ENCODE measurements at places on chromosomes 7 and 10.

- DNase-seq = no peak
Measured at GRCh38 chr7:7699970-7700369, 18.4 kb downstream of the RPA3 start.

DNA sequence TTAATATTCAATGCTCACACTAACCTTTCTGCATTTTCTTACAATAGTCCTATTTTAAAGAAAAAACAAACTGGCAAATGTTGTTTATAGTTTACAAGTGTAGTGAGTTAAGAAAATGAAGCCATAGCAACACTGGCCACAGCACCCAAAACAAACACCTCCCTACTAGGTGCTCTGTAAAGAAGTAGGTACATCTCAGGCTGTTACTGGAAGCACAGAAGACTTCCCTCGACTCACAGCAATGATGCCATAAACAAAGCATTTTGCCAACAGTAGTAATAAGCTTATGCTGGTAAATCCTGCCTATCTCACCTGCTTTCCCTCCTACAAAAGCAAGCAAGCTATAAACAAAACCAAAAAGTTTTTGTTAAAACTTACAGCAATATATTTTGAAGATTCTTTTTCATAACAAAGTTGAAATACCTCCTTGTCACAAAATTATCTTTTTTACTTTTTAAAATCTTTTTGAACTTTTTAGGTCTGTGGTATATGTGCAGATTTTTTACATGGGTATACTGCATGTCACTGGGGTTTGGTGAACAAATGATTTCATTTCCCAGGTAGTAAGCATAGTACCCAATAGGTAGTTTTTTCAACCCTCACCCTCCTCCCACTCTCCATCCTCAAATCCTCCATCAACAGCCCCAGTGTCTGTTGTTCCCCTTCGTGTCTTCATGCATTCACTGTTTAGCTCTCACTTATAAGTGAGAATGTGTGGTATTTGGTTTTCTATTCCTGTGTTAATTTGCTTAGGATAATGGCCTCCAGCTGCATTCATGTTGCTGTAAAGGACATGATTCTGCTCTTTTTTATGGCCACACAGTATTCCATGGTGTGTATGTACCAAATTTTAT lies 28.4 kb downstream of the COA1 start:
- DNase-seq = peak; percentile 19

DNA sequence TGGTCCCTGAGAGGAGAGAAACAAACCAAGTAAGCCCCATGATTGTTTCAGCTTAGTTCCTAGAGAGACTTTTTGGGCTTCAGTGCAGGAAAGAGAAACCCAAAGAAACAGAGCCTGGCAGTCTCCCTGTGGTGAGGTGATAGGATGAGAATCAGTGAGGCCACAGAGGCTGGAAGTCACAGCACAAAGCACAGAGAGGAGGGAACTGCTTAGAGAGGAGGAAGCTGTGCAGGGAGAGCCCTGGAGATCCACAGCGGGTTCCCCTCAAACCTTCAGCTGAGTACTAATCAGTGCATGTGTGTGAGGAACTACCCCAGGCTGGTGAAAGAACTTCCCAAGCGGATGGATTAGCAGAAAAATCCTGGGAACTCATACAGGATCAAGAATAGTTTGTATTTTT lies 27.4 kb upstream of the HECW1 start:
- no peak for DNase-seq

- DNase-seq = peak; percentile 77
Measured at GRCh38 chr7:150326657-150327268, 3.4 kb upstream of the ACTR3C start.

- DNase-seq = no peak
Measured at GRCh38 chr10:113091920-113092319, 141.9 kb downstream of the TCF7L2 start.

GRCh38 chr7:38360776-38361175 lies 87.3 kb upstream of the TARP start:
- DNase-seq = no peak

- DNase-seq = no peak
Measured at GRCh38 chr10:118276727-118277126, 65.4 kb downstream of the FAM204A start.

DNA sequence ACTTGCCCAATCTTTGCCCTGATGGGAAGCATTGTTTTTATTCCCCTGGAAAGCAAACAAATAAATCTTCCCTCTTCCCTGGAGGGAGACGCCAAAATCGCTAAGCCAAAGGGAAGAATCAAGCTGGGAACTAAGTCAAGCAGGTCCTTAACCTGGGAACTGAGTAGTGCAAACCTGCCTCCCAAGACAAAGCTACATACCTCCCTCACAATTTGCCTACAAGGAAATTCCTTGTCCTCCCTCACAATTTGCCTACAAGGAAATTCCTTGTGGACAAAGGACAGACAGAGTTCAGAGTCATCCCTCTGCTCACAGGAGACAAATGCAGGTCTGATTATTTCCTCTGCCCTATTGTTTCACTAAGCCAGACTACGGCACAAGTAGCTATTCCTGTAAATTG lies 50.5 kb downstream of the SPOCK2 start:
- peak; percentile 44 for DNase-seq

- no peak for DNase-seq
Measured at GRCh38 chr10:522350-522749, 167.1 kb downstream of the DIP2C start.

DNA sequence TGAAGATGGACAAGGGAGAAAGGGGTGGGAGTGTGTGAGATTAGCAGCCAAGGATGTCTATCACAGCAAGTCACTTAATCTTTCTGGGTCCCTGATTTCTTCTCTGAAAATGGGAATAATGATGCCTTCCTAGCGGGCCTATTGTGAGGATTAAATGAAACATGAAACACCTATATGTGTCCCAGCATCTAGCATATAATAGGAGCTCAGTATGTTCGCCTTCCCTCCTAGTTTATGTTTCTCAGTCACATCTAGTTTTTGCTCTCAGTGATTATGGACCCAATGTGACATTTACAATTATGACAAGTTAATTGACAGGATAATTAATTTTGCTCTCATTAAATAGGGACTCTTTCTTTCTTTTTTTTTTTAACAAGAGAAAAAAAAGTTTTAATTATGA lies 252.9 kb downstream of the SNX13 start:
- DNase-seq = no peak

GRCh38 chr10:70558871-70559810 lies 43.4 kb downstream of the PRF1 start:
- DNase-seq = peak; percentile 74

DNA sequence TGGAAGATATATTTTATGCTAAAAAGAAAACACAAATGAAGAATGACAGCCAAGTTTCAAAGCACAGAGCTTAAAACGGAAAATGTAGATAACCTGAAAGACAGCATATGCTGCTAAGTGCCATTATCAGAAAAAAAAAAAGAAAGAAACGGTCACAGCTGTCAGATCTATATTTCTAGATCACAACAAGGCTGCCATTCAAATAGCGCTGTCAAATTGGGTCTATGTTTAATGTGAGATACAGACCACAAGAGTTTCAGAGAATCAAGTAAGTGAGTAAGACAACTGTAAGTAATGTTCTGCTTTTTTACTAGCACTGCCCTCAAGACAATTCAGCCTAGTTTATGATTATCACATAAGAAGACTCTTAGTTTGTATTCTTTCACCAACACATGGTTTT lies 66.1 kb upstream of the RNF148 start:
- no peak for DNase-seq

GRCh38 chr10:73232887-73233286 lies 14.2 kb downstream of the DNAJC9 start:
- DNase-seq = no peak

DNA sequence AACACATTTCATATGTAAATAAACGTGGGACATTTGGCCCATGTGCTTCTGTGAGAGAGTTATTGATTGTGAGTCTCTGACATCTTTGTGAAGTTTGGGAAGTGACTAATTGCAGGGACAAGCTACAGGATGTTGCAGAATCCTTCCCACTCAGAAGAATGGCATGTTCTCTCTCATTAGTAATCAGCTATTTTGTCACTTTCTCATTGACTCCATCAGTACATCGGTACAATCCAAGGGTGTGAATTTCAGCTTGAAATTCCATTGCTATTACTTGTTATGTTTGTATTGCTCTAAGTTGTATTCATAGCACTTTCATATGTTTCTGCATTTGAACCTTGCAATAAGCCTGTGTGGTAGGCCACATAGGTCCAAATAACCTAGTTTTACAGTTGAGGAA lies 100.0 kb upstream of the KCNMA1 start:
- peak; percentile 97 for DNase-seq

DNA sequence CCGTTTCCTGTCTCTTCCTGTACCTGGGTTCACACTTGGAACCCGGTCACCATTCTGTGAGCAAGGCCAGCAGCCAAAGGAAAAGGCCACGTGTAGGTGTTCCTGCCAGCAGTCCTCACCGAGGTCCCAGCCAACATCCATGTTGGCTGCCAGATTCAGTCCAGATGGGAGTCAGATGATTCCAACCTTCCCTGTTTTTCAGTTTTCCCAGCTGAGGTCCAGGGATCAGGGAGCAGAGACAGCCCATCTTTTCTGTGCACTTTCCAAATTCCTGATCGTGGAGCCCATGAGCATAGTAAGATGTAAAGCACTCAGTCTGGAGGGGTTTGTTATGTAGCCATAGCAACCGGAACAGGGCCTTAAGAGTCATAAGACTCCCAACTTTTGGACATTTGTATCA lies 3.9 kb upstream of the PVRIG start:
- DNase-seq = no peak

- DNase-seq = no peak
Measured at GRCh38 chr10:21150166-21150565, 253.1 kb upstream of the NEBL start.

GRCh38 chr10:5975641-5976473 lies 1.5 kb downstream of the IL15RA start:
- DNase-seq = peak; percentile 29

GRCh38 chr7:45036796-45037195 lies 36.8 kb downstream of the CCM2 start:
- no peak for DNase-seq

- DNase-seq = peak; percentile 60
Measured at GRCh38 chr10:93554760-93555432, 11.6 kb upstream of the FFAR4 start.

GRCh38 chr7:159060440-159060839 lies 84.2 kb downstream of the VIPR2 start:
- no peak for DNase-seq

GRCh38 chr10:88037623-88038022 lies 174.2 kb downstream of the PTEN start:
- DNase-seq = no peak

DNA sequence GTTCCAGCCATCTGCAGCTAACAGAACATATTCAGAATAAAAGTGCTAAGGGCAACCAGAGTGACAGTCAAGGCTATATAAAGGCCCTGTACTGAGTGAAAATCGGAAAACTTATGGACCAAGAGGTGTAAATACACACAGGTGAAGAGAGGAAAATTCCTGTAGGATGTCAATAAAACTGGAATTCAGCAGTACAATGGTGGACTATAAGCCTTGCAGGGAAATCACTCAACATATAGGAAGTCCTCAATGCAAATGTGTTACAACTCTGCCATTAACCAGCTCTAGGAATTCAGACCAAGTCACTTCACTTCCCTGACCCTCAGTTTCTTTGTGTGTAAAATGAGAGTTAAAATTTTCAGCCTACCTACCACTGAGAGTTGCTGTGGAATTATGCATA lies 7.7 kb downstream of the USP6NL start:
- DNase-seq = no peak

- DNase-seq = no peak
Measured at GRCh38 chr7:155298288-155298833, 683 bp downstream of the INSIG1 start.

DNA sequence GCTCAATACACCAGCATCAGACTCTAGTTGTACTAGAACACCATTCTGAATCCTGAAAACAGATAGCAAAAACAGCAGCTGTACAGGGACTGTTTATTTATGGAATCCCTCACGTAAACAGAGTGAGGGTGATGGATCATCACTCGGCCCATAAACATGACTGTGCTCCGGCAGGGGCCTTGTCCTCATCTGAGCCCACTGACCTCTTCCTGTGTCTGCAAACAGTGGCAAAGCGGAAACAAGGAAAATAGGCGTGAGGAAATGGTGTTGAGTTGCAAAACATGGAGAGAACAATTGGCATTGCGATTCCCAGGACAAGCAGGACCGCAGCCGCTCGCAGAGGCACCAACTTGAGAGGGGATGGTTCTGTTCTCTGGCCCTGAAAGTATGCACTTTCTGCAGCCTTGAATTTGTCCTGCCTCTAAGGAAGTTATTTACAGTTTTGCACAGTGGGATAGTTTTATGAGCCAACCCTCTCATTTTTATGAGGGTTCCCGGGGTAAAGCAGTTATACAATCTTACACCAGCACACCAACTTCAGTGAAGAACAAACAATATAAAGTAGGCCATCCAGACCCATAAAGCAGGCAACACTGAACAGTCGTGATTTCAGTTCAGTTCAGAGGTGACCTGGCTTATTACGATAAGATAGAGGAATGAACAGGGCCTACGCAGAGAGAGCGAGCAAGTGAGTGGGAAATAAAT lies 248.0 kb upstream of the FZD8 start:
- no peak for DNase-seq

- DNase-seq = peak; percentile 43
Measured at GRCh38 chr7:101804967-101805366, 12.5 kb upstream of the CUX1 start.

DNA sequence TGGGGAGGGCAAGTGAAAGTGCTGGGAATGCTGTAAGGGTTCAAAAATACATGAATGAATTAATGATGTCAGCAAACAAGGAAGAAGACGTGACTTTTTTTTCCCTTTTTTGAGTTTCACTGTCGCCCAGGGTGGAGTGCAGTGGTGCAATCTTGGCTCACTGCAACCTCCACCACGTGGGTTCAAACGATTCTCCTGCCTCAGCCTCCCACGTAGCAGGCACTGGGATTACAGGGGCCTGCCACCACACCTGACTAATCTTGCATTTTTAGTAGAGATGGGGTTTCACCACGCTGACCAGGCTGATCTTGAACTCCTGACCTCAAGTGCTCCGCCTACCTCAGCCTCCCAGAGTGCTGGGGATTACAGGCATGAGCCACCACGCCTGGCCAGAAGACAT lies 30.0 kb downstream of the DENND10 start:
- DNase-seq = no peak

DNA sequence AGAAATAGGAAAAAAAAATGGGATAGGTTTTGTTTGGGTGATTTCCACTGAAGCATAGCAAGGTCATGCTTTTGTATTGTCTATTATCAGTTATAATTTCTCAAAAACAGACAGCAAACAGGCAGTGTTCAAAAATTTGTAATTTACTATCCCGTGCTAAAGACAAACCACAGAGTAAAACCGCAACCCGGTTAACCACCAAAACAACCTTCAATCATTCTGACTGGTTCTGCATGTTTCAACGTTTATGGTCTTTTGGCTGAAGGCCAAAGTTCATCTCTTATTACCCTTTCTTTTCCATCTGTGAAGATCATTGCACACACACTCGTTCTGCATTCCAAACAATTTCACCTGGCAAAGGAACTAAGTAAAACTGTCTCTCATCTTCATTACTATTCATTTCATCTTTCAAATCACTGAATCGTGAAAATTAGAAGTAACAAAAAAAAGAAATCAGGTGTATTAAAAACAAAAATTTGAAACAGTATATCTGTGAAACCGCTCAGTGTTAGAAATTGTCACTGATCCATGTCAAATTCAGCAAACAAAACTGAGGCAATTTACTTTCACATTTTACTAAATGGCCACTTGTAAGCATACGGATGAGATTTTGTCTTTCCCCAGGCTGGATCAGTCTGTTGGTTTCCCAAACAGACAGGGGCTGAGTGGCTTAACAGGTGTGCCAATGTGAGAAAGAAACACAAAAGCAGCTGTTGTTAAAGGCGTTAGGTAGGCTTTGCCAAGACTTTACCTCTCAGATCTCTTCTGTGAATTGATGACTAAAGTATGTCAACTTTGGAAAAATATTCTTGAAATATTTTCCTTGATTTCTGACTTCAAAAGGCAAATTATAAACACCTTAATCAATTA lies 539.6 kb downstream of the CNTNAP2 start:
- DNase-seq = no peak
